ENCODE measurements at places on chromosomes 6 and 20.

- no peak for DNase-seq
These were observed 273.6 kb downstream of the PACRG start for GRCh38 chr6:163001330-163001729.

GRCh38 chr6:107466062-107466461, 6.7 kb upstream of the PDSS2 start:
- no peak for DNase-seq

DNA sequence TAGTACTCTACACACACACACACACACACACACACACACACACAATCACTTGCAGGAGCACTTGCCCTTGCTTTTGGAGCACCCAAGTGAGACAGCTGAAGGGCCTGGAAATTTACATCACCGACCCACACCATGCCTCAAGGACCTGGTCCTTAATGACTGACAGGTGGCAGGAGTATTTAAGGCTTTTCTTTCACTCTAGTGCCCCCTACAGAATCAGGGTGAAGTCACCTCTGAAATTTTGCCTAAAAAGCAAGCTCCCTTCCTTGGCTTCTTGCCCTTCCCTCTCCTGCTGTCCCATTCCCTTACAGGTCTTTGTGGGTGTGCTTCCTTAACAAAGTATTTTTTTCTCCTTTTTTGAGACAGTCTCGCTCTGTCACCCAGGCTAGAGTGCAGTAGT, 353.5 kb upstream of the IRAK1BP1 start:
- no peak for DNase-seq

- DNase-seq: no peak
These were observed 11.4 kb downstream of the LBP start for GRCh38 chr20:38357653-38358207.

GRCh38 chr6:90256698-90257485, 39.8 kb downstream of the BACH2 start:
- DNase-seq: no peak
